Body of pancreas (tissue), 4 donors: ENCODE measurements at places on chromosomes 3 and 15.
A peak's percentile ranks its signal among the peaks of the same experiment; 100 is the strongest.

DNA sequence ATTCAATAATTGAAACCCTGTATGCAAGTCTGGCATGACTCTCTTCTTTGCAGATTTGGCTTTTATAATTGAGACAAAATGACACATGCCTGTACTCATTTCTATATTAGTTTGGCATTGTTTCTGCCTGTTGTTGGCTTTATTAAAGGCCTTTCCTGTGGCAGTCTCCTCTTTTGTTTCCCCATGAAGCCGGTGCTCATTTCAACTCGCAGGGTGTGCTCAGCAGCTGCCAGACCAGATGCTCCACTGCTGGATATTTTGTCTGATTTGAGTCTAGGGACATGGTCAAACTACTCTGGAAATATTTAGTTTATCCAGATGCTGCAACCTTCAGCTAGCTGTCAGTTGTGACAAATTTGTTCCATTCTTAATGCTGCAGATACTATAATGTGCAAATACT is 445.3 kb downstream of the NAALADL2 start:
- no peak for DNase-seq

GRCh38 chr15:95486224-95486623 is 844.3 kb upstream of the NR2F2 start:
- DNase-seq, result no peak

- DNase-seq, result no peak
Measured at GRCh38 chr3:171847133-171847532, 4.0 kb downstream of the TMEM212 start.

DNA sequence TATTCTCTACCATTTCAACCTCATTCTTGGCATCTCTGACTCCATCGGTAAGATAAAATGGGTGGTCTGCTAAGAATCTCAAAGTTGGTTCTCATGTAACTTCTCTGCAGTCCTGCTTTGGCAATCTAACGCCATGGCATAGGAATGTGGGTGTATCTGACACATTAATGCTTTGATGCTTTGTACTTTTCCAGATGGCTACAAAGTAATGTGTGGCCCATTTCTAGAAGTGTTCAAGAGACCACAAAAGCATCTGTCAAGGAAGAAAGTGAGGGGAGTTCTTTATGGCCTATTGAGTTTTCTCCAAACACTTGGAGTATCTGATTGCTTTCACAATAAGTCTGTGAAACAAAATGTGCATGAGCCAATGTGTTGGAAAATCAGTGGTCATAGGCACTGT is 339.9 kb upstream of the TGFBR2 start:
- DNase-seq, result no peak

DNA sequence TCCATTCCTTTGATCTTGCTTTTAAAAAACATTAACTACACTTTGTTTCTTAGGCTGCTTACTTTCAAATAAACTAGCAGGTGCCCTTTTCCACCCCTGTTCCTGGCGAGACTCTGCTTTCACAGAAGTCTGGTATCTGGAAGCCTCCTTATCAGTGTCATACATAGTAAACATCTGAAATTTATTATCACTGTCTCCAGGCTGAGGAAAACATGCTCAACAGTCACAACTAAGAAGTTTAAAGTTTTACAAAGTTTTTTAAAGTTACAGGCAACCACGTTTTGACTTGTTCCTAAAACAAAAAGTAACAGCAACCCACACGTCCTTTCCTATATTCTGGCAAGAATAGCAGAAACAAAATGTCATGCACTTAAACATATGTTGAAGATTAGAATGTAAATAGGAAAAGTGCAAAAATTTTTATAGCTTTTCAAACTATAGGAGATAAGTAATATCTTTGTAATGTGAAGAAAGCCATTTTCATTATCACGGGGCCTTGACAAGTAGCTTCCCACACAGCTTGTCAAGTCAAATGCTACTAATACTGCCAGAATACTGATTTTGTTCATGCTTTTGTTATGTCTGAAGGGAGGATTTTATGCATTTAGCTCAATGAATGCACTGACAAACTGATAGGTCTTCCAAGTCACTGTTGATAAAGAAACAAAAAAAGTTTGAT is 275.2 kb upstream of the KCNMB2 start:
- DNase-seq, result no peak

DNA sequence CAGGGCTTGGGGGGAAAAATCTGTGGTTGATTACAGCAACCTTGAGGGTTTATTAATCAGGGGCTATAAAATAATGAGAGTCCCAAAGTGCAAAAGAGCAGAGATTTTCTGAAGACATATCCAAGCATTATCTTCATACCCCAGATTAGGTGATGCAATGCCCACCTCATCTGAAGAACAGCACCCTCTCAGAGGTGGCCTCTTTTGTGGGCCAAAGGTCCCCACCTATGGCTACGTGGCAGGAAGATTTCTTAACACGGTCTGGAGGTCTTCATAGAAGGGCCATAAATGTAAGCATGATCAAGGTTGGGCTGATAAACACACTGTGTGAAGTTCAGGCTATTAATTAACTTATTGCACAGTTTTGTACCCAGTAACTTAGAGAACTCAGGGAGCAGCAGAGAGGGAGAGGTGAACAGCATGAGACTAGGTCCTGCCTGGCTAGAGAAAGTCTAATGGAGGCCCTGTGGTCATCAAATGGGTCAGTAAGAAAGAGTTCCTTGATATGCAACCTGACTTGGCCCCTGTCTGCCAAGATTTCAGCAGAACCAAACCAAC is 29.6 kb upstream of the RBP2 start:
- DNase-seq, result no peak

- DNase-seq, result peak; percentile 98
Measured at GRCh38 chr15:91032919-91033803, 10.8 kb upstream of the VPS33B start.

DNA sequence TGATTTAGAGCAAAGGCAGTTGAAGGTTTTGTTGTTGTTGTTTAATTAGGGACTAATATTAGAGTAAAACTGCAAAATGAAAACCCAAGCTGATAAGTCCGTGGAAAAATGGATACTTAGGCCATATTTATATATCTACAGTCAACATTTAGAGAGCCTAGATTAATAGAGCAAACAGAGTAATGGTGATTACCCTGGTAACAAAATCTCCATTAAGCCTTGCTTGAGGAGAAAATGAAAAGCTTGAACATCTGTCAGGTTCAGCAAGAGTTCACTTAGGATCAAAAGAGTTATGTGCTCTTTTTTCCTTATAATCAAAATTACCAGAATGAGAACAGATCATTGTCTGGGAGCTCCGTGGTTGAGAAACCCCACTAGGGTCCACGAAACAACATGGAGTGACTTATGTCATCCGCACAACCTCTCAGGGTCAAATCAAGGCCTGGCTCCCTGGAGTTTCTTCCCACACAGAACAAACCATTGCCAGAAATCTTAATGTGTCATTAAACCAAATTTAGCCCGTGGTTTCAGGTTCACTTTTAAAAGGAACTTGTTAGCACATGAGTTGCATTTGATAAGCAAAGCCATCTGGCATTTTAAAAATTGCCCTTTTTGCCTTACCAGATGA is 381.2 kb downstream of the GABRB3 start:
- DNase-seq, result no peak

- DNase-seq, result no peak
Measured at GRCh38 chr3:39718674-39719595, 90.5 kb upstream of the MYRIP start.

DNA sequence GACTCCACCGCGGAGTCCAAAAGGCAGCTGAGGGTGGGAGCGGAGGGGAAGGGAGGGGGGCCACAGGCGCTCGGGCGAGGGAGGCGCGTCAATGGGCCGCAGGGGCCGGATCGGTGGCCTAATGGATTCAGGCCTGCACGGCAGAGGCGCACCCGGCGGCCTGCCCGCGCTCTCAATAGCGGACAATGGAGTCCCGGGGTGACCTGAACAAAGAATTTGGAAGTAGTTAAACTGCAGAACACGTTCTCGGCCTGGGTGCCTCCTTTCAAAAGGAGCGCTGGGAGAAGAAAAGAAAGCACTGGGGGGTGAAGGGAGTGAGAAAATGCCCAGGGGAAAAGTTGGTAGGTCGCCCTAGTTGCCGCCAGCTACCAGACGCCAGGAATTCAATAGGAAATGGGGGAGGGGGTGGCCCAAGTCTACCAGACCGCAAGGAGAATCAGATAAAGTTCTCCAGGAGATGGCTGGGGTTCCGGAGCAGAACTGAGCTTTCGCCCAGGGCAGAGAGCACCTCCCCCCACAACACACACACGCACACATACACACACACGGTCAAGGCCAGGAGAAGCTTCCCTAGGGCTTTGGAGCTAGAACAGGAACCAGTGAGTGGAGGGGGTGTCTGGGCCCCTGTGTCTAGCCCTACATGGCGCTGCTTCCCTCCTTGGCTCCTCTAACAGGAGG is 25.8 kb upstream of the POLG start:
- DNase-seq, result no peak

DNA sequence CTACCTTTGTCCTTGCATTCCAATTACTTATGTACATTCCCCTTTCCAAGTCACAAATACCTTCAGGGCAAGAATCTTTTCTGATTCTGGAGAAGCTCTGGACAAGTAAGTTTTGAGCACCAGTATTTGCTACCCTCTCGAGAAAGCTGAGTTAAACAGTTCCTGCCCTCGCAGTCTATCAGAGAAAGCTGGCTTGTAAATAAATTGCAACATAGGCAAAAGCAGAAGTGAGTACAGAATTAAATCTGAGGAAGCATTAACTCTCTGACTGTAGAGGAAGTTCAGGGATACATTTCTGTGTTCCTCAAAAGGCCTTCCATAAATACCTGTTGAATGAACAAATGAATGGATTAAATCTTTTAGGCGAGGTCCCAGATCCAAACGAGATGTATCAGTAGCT is 1.2 kb downstream of the OSBPL11 start:
- no peak for DNase-seq

- DNase-seq, result no peak
Measured at GRCh38 chr15:85649372-85649771, 145.4 kb downstream of the KLHL25 start.

- no peak for DNase-seq
Measured at GRCh38 chr3:153245661-153246060, 83.6 kb downstream of the RAP2B start.

DNA sequence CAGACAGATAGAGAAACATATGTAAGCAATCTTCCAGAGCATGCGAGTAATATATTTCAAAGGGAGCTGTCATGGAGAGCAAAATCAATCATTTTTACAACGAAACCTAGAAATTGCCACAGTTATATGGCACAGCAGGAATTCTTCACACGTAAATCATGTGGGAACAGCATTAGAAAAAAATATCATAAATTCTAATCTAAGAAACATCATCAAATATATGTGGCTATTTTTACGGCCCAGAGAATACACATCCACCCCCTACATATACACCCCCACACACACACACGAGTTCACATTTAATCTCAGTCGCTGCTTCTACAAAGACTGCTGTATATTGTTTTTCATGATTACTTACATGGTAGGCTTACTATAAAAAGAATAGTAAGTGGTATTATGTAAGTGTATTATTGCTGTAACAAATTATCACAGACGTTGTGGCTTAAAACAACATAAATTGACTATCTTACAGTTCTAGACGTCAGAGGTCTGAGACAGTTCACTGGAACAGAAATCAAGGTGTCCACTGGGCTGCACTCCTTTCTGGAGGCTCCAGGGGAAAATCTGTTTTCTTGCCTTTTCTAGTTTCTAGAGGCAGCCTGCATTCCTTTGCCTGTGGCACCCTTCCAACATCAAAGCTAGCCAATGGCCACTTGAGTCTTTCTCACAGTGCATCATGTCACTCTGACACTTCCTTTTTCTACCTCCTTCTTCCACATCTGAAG is 363.3 kb downstream of the ULK4 start:
- no peak for DNase-seq

GRCh38 chr3:58203541-58203940 is 7.2 kb downstream of the DNASE1L3 start:
- no peak for DNase-seq

- no peak for DNase-seq
Measured at GRCh38 chr15:70715840-70716485, 47.4 kb downstream of the UACA start.

DNA sequence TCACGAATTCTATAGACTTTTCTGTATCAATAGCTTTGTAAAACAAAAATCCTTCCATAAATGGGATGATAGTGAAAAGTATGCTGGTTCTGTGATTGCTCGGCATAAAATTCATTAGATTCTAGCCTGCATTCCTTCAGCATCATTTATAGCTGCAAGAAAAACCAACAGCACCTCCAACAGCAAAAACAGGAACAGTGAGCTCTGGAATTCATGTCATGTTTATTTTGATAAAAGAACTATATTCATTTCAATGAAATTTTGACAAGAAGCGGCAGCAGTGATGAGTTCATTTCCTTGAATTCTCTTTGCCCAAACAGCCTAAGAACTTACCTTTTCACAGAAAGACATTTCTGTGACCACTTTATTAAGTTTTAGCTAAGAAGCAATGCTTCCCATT is 515.2 kb upstream of the CCDC54 start:
- no peak for DNase-seq

- no peak for DNase-seq
Measured at GRCh38 chr3:23830869-23831484, 25.2 kb downstream of the UBE2E1 start.

DNA sequence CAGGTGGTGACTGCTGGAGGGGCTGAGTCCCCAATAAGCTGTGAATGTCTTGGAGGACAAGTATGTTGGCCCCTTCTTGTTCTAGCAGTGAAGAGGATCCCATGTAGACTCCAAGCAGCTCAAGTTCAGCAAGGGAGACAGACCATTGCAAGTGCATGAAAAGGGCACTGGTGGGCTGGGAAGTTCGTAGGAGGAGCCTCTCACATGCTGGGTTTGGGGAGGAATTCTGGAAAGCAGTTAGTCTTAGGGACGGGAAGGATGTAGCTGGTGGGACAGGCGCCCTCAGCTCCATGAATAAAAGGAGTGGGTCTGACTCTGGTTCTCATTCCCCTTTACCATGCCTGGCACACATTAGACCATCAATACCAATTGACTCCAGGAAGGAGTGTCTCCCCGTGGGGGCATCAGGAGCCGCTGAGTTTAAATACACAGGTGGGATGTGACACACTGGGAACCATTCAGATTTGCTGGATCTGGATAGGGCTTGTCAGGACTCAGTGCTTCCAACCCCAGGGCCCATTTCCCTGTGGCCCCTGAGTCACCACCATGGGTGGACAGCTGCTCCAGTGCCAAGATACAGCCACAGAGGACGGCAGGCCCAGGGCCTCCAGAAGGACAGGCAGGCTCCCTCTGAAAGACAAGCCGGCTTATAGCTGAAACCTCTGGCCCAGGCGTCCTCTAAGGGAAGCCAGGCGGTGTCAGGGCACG is 552 bp upstream of the XYLB start:
- DNase-seq, result no peak

DNA sequence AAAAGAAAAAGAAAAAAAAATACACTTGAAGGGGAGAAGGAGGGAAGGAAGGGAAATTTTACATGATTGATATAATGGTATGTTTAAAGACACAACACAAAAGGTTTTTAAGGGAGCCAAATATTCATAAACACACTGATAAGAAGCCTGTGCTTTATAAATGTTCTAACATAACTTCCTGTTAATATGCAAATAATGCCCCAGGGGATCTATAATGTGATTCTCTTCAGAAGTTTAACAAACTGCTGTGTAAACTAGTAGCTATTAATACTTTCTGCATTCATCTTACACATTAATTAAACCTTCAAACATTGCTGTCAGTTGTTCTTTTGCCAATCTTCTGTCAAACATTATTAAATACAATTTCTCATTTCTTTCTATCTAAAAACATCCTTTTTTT is 231.6 kb downstream of the TJP1 start:
- DNase-seq, result no peak
